Dermis microvascular lymphatic vessel endothelial cell (primary cell): ENCODE measurements at places on chromosomes 13 and 19.

GRCh38 chr19:10259162-10259905, 7.3 kb downstream of the MRPL4 start:
- peak; percentile 87 for DNase-seq

- no peak for DNase-seq
Measured at GRCh38 chr19:34193439-34193838, 21.1 kb downstream of the LSM14A start.

- no peak for DNase-seq
Measured at GRCh38 chr19:55554302-55554701, 9.0 kb upstream of the SBK3 start.

- DNase-seq, result no peak
Measured at GRCh38 chr13:102183509-102184182, 218.2 kb downstream of the FGF14 start.

GRCh38 chr13:50882816-50883435, 26.7 kb upstream of the RNASEH2B start:
- no peak for DNase-seq

DNA sequence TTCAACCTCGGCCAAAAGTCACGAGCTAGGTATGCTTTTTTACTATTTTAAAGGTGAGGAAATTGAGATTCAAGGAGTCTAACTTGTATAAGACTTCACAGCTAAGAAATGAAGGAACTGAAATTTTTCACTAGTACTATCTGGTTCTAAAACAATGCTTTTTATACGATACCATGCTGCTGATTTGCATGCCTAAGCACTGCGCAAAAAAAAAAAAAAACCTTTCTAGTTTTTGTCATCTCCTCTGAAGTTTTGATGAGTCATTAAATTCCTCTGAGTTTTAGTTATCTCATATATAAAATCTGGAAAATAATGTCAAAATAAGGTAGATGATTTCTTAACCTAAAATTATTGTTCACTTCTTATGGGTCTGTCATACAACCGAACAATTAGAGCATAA, 28.0 kb upstream of the UFM1 start:
- DNase-seq, result no peak

DNA sequence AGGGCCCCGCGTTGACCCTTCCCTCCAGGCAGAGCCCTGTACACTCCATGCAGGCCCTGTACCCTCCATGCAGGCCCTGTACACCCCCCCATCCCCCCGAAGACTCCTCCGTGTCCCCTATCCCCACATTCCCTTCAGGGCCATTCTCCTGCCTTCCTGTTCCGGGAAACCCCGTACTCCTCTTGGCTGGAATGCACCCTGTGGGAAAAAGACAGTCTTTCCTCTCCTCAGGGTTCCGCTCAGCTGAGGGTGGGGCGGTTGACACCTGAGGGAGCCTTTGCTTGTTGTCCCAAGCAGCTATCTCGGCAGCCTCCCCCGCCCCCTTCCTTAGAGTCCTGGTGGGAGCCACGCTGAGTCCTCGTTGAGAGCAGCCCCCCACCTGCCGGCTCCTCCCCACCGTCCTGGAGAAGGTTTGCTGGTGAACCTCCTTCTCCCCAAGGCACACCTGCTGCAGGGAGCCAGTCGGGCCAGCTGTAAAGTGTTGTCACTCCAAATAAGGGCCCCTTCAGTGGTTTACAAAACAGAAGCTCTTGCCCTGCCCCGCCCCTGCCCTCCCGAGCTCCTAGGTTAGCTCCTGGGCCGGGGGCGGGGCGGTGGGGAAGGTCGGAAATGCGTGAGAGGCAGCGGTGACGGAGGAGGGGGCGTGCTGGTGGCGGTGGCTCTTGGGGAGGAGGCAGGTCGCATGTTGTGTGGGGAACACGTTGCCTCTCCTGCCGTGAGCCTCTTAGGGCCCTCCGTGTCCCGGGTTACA, 1.5 kb downstream of the GNA11 start:
- no peak for DNase-seq

DNA sequence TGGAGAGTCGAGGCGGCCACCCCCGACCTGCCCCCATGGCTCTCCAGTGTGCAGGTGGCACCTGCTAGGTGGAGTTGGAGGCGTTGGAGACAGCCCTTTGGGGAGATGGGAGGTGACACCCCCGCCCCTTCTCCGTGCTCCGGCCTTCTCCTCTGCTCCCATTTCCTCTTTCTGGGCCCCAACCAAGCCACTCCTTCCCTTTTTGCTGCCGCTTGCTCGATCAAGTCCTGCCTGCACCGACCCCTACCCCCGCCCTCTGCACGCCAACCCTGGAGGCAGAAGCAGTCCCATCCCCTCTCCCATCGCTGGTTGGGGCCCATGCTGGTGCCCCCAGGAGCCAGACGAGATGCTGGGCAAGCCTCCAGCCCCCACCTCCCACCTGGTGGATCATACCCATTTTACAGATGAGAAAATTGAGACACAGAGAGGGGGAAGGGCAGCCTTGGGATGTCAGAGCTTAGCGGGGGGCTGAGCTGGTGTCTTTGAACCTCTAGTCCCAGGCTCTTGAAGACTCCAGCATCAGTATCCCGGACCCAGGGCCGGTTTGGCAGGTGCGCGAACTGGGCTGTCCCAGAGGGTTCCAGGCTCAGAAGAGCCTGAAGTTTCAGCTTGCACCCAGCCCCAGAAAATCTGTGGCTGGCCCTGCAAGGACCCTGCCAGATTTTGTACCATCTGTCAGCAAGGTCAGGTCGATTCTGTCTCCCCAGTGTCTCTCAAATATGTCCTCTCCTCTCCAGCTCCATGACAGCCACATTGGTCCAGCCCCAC, 10.3 kb downstream of the GNA15 start:
- no peak for DNase-seq

GRCh38 chr13:99663908-99664307, 162.6 kb downstream of the TM9SF2 start:
- no peak for DNase-seq

DNA sequence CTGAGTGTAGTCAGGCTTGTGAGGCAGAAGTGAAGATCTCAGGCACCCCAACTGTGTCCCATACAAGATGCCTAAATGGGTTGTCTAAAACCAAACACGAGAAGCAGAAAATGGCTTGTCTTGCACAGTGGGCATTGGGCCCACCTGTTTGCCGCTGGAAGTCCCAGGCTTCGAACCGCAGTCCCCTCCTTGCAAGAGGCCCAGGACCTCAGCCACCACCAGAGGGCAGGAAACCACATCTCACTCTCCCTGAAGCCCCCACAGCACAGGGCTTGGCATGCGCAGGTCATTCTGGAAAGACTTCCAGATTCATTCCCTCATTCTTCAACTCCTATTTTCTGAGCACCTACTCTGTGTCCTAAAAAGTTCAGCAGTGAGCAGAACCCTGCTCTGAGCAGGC, 973.7 kb downstream of the UQCRFS1 start:
- peak; percentile 25 for DNase-seq

GRCh38 chr13:51235186-51235585, 13.0 kb downstream of the FAM124A start:
- DNase-seq, result no peak

DNA sequence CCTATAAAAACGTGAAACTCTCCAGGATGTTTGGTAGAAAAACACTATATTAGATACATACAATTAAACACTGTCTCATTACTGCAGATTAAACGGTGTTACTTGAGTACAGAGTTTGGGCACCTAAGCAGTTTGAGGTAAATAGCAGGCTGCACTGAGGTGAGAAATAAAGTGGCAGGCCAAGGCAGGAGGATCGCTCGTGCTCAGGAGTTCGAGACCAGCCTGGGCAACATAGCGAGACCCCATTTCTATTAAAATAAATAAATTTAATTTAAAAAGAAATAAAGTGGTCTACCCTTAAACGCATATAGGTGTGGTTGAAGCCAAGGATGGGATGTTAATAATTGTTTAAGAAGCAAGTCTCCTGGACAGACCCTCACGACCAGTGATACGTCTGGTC, 1.2 kb downstream of the PSPC1 start:
- DNase-seq, result no peak

- no peak for DNase-seq
Measured at GRCh38 chr19:1304197-1304924, 18.7 kb downstream of the EFNA2 start.

GRCh38 chr13:19888799-19889198, 25.4 kb upstream of the ZMYM5 start:
- peak; percentile 12 for DNase-seq

GRCh38 chr13:100301418-100301817, 212.5 kb downstream of the PCCA start:
- DNase-seq, result peak; percentile 97

GRCh38 chr13:31742097-31742734, 2.9 kb downstream of the RXFP2 start:
- DNase-seq, result peak; percentile 30

- peak; percentile 100 for DNase-seq
Measured at GRCh38 chr19:39430675-39431593, 4.8 kb downstream of the RPS16 start.

DNA sequence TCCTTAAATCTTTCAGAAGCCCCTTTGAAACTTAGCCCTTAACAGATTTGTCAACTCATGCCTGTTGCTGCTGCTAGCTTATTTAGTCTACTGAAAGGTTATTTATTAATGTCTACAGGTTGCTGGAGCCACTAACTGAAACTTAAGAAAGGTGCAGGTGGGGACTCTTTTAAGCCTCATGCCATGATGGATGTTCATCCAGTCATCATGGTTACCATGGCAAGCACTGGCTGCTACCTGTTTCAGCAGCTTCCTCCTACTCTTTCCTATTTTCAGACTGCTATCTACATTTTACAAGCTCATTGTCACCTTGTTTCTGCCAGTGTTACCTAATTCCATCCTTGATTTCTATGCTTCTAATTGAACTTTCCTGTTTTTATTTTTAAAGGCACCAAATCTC, 27.1 kb downstream of the DGKH start:
- no peak for DNase-seq

DNA sequence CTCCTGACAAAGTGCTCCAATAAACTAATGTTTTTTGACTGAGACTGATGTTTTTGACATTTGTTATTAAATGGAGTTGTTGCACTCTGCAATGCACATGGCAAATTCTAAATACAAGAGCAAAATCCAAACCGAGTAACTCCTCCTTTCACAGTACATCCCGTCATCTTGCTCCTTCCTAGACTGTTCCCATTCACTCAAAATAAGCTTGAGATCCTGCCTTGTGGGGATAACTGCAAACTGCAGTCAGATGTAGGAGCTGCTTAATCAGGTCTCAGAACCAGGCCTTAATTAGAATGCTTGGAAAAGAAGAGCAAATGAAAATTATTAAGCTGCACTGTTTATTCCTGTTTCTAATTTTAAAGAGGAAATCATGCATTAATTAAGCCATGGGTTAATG, 134.8 kb upstream of the SPRY2 start:
- no peak for DNase-seq

DNA sequence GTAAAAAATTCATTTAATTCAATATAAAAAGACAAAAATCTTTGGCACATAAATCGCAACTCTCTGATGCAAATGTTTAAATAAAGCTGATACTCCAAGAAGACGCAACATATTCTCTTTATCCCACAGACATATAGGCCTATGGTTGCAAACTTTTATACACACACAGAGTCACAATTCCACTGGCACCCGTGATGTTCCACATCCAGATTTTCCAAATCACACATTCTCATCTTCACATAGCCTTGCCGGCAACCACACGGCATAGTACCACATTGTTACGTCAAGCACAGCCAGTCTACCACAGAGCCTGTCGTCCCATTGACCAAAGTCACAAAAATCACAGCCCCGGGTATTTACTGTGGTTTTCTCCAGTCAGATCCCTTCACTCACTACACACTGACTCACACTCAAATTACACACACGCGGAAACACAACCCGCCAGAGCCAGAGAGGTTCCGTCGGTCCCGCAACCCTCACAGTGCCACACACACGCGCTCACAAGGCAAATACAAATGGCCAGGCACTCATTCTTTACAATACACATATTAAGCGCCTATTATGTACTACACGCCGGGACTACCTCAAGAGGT, 546 bp upstream of the ZNF546 start:
- DNase-seq, result peak; percentile 60

DNA sequence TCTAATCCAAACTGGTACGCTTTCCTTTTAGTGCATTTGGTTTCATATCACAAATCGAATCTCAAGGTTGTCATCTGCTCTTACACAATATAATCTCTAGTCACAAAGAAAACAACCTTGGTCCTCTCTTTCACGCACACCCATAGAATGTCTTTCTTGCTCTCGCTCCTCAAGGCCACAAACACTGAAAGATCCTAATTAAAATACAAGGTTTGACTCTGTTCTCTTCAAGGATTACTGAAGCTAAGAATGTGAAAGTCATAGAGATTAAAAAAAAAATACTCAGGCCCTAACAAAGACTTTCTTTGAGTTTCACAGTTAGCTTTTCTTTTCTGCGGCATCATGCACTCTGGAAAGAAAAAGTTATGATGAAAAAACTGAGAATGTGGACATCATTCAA, 891.5 kb downstream of the EFNB2 start:
- no peak for DNase-seq

DNA sequence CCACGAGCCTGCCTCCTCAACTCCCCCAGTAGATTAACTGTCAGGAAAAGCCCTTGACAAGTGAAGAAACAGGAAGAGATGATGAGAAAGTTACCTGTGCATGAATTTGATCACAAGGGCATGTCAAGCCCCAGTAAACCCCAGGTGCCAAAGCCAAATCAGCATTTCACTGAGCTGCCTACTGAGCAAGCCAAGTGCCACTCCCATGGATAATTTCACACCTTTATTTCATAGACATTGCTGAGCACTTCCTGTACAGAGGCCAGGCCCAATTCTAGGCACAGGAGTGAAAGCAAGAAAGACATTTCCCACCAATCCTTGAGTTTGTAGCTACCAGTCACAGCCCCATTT, 2.4 kb downstream of the GADD45GIP1 start:
- no peak for DNase-seq
